Esophagus mucosa (tissue), 1 donor: ENCODE measurements at places on chromosomes 12 and 14.

- ATAC-seq = no peak
These were observed 141.9 kb upstream of the BMP4 start for GRCh38 chr14:54098536-54098935.

- ATAC-seq = peak; percentile 66
These were observed 835 bp downstream of the VEZT start for GRCh38 chr12:95218150-95219133.

DNA sequence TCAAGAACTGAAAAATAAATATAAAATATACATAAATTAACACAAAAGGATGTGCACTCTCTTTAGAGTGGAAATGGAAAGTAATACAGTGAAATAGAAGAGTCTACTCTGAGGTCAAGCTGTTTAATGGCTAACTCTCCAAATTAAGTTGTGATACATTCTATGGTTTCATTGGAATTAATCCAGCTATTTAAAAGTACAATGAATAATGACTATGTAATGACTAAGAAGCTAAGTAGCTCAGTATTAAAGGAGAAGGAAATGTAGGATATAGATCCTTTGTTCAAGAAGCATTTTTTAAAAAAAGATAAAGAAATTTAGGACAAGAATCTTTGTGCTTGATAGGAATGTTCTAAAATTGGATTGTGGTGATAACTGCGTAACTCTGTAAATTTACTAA, 85.3 kb downstream of the LRP6 start:
- no peak for ATAC-seq

- no peak for ATAC-seq
These were observed 16.3 kb downstream of the LUM start for GRCh38 chr12:91094957-91095356.

- peak; percentile 95 for ATAC-seq
These were observed 42.9 kb upstream of the FZD10 start for GRCh38 chr12:130119241-130119861.
